ENCODE measurements at places on chromosomes 1 and 21. TPM values are rescaled to one million over a fixed set of nuclear protein-coding genes. Genes with fewer than 3 reads are reported as not detected.

DNA sequence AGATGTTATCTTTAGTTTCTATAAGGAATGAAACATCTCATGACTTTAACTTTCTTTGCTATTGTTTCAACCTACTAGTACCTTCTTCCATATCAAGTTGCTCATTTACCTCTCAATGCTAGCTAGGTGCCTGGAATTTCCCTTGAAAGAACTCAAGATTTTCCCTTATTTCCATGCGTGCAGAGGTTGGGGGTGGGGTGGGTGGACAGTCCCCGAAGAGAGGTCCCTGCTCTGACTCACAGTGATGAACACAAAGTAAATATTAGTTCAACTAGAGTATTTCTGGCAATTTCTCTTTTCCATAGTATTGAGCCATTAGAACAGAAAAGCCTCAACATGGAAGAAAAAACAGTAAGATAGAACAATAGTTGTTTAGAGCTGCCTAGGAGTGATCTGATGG lies 239.0 kb upstream of the ZP4 start:
- no peak overlapping the region for H3K27ac ChIP-seq
- no peak overlapping the region for H3K4me3 ChIP-seq
- no peak for DNase-seq
- H3K27me3 ChIP-seq, result no peaks in the 10 kb centered on the region
- no peaks in the 10 kb centered on the region for H3K36me3 ChIP-seq

GRCh38 chr21:36388835-36389234 lies 3.6 kb downstream of the CHAF1B start:
- DNase-seq, result peak; percentile 29
- peaks cover 10% of the 10 kb centered on the region for H3K36me3 ChIP-seq
- H3K27ac ChIP-seq, result peak overlapping the region; percentile 23
- peaks cover 3% of the 10 kb centered on the region for H3K4me1 ChIP-seq
- peaks cover 3% of the 10 kb centered on the region for H3K27me3 ChIP-seq

DNA sequence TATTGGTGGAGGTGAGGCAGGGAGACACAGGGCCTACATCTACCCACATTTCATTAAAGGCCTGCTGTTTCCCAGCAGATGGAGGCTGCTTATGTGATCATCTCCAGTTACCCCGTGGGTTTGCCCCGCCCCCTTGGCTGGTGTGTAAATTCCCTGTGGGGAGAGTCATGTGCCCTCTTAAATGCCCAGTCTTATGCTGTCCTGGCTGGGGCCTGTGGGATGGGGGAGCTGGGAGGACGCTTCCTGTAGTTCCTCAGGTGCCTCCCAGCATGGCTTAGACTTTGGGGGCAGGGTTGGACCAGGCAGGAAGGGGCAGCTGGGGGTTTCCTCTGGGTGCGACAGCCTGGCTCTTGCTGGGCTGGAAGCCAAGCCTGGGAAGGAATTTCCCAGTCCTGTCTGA lies 15.5 kb upstream of the CITED4 start:
- peak; percentile 58 for DNase-seq
- no peak overlapping the region for H3K4me3 ChIP-seq
- H3K27me3 ChIP-seq, result no peaks in the 10 kb centered on the region
- H3K4me1 ChIP-seq, result peaks cover 2% of the 10 kb centered on the region
- H3K27ac ChIP-seq, result peak overlapping the region; percentile 33

DNA sequence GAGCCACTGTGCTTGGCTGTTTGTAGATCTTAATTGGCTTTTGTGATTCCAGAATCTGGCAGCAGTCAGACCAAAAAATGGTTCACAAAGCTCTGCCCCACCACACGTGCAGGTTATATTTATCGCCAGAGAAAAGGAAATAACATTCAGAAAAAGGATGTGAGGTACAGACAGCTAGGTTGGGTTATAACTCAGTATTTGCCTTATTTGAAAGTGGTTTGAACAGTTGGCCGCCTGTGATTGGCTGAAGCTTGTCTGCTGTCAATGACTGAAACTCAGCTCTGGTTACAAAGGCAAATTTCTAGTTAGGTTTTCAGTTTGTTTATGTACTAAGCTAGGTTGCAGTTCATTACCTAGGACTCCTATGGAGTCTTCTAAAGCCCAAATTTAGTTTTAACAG lies 9.6 kb downstream of the SH3BGR start:
- H3K36me3 ChIP-seq, result no peaks in the 10 kb centered on the region
- no peak for DNase-seq
- H3K4me3 ChIP-seq, result no peak overlapping the region
- H3K4me1 ChIP-seq, result no peaks in the 10 kb centered on the region
- peak overlapping the region; percentile 2 for H3K27ac ChIP-seq

DNA sequence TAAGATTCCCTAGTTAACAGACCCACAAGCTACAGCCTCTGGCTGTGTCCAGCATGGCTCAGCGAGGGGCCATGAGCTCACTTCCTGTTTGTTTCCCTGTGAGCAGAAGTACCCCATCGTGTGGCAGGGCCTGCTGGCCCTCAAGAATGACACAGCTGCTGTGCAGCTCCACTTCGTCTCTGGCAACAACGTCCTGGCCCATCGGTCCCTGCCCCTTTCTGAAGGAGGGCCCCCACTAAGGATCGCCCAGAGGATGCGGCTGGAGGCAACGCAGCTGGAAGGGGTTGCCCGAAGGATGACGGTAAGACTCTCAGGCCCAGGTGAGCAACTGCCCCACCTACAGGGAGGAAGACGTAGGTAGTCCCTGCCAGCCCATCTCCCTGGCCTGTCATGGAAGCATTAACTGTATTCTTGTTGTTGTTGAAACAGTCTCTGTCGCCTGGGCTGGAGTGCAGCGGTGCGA lies 38.2 kb downstream of the ZBTB17 start:
- H3K4me1 ChIP-seq, result peaks cover 2% of the 10 kb centered on the region
- H3K4me3 ChIP-seq, result no peak overlapping the region
- DNase-seq, result no peak
- no peak overlapping the region for H3K27ac ChIP-seq

DNA sequence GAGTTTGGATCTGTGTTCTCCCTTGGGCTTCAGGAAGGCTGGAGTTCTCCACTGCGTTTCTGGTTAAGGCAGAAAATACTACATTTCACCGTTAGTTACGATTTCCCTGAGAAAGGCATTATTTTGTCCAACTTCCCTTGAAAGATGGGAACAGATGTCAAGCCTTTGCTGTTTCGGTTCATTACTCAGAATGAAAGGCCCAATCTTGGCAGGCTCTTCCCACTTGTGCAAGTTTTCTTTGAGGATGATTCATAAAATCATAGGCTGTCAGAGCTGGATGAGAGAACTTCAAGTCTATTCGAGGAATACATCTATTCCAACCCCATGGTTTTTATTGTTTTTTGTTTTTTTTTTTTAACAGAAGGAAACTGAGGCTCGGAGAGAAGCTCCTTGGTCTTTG lies 205.2 kb downstream of the GRIK3 start:
- H3K27ac ChIP-seq, result no peak overlapping the region
- H3K4me1 ChIP-seq, result peaks cover 5% of the 10 kb centered on the region
- no peak overlapping the region for H3K4me3 ChIP-seq
- no peaks in the 10 kb centered on the region for H3K36me3 ChIP-seq
- peaks cover 10% of the 10 kb centered on the region for H3K27me3 ChIP-seq
- no peak for DNase-seq

- peaks cover 9% of the 10 kb centered on the region for H3K4me1 ChIP-seq
- H3K4me3 ChIP-seq, result peak overlapping the region; percentile 86
- H3K27ac ChIP-seq, result peak overlapping the region; percentile 18
- H3K36me3 ChIP-seq, result peaks cover 5% of the 10 kb centered on the region
Measured at GRCh38 chr1:153260585-153261280, 1.2 kb downstream of the LORICRIN start.

DNA sequence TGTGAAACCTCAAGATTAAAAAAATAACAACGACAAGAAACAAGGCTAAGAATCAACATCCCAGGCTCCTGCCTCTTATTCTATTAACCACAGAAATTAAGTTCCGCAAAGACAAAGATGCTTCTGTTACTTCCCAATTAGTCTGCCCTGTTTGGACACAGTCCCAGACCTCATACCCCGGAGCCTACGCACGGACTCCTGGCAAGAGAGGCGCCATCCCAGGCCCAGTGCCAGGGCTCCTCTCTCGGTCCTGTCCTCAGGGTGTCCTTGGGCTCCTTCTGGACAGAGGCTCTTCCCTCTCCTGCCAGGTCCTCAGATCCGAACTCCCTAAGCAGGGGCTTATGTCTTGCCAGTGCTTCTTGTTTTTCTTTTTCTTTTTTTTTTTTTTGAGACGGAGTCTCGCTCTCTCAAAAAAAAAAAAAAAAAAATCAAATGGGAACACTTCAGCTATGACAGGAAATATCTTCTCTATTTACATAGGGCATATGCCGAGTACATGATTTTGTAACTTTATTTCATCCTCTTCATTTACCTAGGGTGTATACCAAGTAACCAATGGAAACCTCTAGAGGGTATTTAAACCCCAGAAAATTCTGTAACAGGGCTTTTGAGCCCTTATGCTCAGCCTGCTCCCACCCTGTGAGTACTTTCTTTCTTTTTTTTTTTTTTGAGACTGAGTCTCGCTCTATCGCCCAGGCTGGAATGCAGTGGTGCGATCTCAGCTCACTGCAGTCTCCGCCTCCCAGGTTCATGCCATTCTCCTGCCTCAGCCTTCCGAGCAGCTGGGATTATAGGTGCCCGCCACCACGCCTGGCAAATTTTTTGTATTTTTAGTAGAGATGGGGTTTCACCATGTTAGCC lies 11.7 kb upstream of the ENO1 start:
- H3K4me3 ChIP-seq, result no peak overlapping the region
- no peaks in the 10 kb centered on the region for H3K4me1 ChIP-seq
- DNase-seq, result no peak
- no peak overlapping the region for H3K27ac ChIP-seq
- no peaks in the 10 kb centered on the region for H3K27me3 ChIP-seq

- H3K27me3 ChIP-seq, result no peaks in the 10 kb centered on the region
- DNase-seq, result no peak
Measured at GRCh38 chr1:109140392-109140791, 26.5 kb downstream of the ELAPOR1 start.

DNA sequence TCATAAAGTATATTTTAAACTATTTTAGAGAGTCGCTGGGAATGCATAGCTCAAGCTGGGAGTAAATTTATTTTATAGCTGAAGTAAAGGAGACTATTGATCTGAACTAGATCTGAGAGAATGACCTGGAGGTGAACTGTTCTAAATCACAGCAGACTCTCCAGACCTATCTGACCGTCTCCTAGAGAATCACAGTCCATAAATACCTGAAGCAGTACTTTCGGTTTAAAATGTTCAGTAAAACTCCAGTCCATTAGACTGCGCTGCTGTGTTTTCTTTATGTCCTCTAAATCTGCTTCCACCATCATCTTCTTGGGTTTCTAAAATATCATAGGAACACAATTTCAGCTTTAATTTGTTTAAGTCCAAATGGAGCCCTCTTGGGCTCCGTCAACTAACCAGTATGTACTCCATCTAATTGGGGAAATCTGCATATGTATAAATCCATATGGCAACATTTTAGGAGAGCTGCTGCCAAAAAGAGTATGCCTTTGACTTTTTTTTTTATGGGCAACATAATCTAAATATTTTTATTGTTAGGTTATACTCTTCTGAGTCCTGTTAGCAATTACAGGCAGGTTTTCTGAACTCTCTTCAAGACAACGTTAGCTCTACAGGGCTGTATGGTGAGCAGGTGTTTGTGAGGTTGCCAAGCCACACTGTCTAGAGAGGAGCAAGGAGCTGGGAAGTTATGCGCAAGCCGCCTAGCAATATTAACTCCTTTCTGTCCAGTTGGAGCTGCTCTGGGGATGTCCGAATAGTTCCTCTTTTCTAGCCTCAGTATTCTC lies 111.2 kb downstream of the SPAG17 start:
- H3K27ac ChIP-seq, result no peak overlapping the region
- no peak for DNase-seq
- H3K4me3 ChIP-seq, result no peak overlapping the region
- peaks cover 3% of the 10 kb centered on the region for H3K4me1 ChIP-seq
- H3K36me3 ChIP-seq, result no peaks in the 10 kb centered on the region

DNA sequence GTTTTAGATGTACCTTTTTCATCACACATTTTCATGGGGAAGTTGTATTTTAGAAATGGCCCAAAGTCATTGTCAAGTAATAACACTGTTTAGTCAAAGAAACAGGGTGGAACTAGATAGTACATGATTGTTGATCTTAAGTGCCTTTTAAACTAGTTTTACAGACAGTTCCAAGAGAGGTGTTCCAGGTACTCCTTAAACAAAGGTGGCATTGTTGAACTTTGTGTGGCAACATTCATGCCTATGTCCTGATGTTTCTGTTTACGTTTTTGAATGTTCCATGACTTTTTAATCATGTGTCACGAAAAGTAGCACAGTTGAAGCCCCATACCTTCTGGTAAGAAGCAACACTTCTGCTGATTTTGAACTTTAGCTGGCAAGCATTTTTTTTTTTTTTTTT lies 9.1 kb upstream of the SH3D21 start:
- no peak overlapping the region for H3K4me3 ChIP-seq
- H3K4me1 ChIP-seq, result peaks cover 8% of the 10 kb centered on the region
- H3K27ac ChIP-seq, result no peak overlapping the region
- DNase-seq, result no peak

GRCh38 chr1:177302357-177303044 lies 131.7 kb downstream of the BRINP2 start:
- H3K27ac ChIP-seq, result no peak overlapping the region
- no peaks in the 10 kb centered on the region for H3K27me3 ChIP-seq

DNA sequence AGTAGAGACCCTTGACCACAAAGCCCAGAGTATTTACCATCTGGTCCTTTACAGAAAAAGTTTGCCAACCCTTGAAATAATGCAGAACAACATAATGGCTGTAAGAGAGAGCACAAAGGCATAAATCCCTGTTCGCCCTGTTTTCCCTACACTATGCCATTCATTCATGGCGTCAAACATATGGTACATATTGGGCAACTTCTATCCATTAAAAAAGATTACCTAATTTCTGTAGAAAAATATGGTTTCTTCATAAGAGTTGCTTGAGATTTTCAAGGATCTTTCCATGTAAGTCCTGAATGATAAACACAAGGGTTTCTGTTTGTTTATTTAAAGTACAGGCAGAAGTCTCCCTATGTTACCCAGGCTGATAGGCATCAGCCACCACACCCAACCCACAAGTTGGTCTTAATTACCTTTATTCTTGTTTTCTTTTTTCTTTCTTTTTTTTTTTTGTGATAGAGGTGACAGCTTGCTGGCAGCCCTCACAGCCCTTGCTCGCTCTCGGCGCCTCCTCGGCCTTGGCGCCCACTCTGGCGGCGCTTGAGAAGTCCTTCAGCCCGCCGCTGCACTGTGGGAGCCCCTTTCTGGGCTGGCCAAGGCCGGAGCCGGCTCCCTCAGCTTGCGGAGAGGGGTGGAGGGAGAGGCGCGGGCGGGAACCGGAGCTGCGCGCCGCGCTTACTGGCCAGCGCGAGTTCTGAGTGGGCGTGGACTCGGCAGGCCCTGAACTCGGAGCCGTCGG lies 68.3 kb upstream of the NR5A2 start:
- no peaks in the 10 kb centered on the region for H3K4me1 ChIP-seq
- no peak overlapping the region for H3K27ac ChIP-seq
- peaks cover 2% of the 10 kb centered on the region for H3K27me3 ChIP-seq
- no peak for DNase-seq
- H3K4me3 ChIP-seq, result no peak overlapping the region

- H3K27ac ChIP-seq, result no peak overlapping the region
- no peak for DNase-seq
- no peaks in the 10 kb centered on the region for H3K36me3 ChIP-seq
- H3K4me3 ChIP-seq, result no peak overlapping the region
- H3K27me3 ChIP-seq, result no peaks in the 10 kb centered on the region
Measured at GRCh38 chr1:27891196-27891889, 19.0 kb downstream of the THEMIS2 start.

- H3K27ac ChIP-seq, result no peak overlapping the region
- H3K4me3 ChIP-seq, result no peak overlapping the region
Measured at GRCh38 chr21:45963232-45963570, 18.4 kb upstream of the COL6A1 start.

Gene CENPF
- 29.3 TPM for total RNA-seq

Gene NRIP1
- 51.5 TPM for total RNA-seq

Gene BACE2
- not detected for total RNA-seq

Gene TNFAIP8L2
- total RNA-seq, result not detected

Data from glutamatergic neuron (in vitro differentiated cells).